ENCODE measurements at places on chromosomes 2 and 18.

GRCh38 chr18:23405636-23406035, 47.5 kb upstream of the RIOK3 start:
- no peak for DNase-seq

DNA sequence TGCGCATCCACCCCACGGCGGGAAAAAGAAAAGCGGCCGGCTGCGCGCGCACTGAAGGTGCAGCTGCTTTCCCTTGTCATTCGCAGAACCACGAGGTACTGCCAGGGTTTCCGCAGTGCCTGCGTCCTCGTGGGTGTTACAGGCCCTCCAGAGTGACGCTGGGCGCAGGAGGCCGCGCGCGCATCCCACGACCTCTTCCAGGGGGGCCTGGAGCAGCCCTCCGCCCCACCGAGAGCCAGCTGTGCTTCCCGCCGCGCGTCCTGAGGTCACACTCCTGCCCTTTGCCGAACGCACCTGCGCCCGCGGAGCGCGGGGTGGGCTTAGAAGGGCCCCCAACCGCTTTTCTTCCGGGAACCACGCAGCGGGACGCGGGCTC, 378 bp upstream of the IAH1 start:
- DNase-seq: peak; percentile 37

DNA sequence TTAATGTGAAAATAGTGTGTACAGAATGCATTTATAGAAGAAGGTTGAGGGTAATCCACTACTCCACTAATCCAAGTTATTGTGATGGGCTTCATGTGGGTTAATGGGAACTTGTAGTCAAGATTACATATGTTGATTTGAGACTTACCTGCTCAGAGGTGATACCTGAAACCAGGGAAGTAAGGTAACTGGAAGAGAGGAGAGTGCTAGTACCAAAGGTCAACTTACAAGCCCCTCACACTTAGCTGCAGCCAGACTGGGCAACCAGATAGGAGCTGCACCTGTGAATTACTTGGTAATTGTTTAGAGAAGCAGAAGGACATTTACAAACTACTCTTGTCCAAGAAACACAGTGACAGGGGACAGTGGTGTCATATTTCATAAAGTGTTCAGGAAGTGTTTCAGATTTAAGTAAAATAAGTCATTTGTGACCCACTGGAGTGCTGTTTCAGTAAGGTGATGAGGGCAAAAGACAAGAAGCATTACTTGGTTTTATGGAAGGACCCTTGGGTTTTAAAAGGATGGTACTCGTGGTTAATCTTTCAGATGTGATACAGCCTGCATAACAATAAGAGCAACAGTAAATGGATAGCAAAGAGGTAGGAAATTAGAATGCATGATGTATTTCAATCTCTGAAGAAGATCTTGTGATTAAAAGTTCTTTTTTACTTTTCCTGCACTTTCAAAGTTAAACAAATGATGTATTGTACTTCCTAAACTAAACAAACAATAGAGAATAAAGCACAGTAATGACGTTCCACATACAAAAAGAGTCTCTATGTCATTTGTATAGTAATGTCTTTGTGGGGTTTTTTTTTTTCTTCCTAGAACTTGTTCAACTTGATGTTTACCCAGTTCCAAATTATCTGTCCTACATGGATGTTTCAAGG, 189.3 kb downstream of the PHLPP1 start:
- DNase-seq: no peak

GRCh38 chr2:195559431-195559914, 97.6 kb upstream of the SLC39A10 start:
- peak; percentile 49 for DNase-seq

DNA sequence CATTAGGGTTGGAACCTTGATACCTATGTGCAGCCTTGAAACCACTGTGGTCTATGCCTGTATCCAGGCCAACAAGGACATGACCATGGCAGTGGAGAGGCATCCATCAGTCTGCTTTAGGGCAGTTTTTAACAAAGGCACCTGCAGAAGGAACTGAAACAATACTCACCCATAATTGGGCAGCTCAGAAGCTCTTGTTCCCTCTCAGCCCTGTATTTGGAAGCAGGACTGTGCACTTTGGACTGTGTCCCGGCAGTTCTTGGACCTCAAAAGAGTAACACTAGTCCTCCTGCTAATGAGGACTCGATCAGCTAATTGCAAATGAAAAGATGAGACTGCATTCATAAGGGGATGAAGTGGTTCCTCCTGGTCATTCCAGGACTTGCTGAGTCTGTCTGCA, 500.2 kb upstream of the TNP1 start:
- no peak for DNase-seq

- no peak for DNase-seq
Measured at GRCh38 chr18:46677611-46678010, 20.6 kb upstream of the LOXHD1 start.

Data from stimulated activated CD4-positive, alpha-beta T cell treated with anti-CD3 and anti-CD28 coated beads, TNF-alpha, amount 100 ng/mL, for 1 hour (primary cell).